Mammary epithelial cell (primary cell): ENCODE measurements at places on chromosomes 16 and 17. TPM values are rescaled to one million over a fixed set of nuclear protein-coding genes. Genes with fewer than 3 reads are reported as not detected.

The ASPSCR1 gene
- total RNA-seq, result 21.3 and 24.7 TPM in 2 replicates

The CACNG4 gene
- total RNA-seq, result not detected in 2 replicates

The SSTR5 gene
- total RNA-seq, result not detected

The TEFM gene
- total RNA-seq, result 19.3 TPM

The CLN3 gene
- 11.2 and 23.2 TPM in 2 replicates for total RNA-seq
